ENCODE measurements at places on chromosomes 11 and 22.

GRCh38 chr11:8886322-8886721, 24.7 kb upstream of the AKIP1 start:
- DNase-seq: no peak

- DNase-seq: no peak
Observed at GRCh38 chr11:15136166-15136565, 21.4 kb downstream of the INSC start.

GRCh38 chr22:36419177-36419911, 31.6 kb upstream of the MYH9 start:
- DNase-seq: no peak

GRCh38 chr22:26753125-26753862, 95.9 kb downstream of the MIAT start:
- DNase-seq: no peak

DNA sequence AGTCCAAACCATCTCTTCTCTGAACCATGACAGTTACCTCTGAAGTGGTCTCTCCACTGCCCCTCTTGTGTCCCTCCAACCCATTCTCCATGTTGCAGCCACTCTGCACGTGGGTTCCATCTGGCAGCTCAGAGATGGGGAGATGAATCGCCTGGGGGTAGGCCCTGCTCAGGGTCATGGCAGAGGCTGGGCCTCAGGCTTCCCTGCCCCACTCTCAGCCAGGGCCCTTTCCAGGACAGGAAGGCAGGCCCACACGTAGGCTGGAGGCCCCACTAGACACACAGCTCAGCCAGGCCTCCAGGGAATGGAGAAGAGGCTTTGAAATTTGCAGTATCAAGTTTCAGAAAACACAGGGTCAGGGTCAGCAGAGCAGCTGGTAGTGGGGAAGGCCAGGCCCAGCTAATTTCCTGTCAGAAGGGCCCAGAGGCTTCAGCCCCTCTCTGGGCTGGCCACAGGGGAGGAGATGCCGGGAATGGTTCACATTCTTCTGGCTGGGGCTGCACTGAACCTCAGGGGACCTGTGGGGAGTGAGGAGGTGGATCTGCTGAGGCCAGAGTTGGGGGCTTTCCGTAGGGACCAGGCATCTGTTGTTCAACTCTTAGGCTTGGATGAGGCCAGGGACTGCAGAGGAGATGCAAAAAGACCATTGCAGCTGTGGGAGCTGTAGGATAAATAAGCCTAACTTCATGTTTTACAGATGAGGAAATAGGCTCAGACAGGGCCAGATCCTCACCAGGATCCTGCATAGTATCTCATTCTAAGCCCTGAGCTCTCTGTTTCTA, 101.6 kb downstream of the SWAP70 start:
- no peak for DNase-seq

- no peak for DNase-seq
Observed at GRCh38 chr22:41368543-41369423, 13.0 kb upstream of the TEF start.

DNA sequence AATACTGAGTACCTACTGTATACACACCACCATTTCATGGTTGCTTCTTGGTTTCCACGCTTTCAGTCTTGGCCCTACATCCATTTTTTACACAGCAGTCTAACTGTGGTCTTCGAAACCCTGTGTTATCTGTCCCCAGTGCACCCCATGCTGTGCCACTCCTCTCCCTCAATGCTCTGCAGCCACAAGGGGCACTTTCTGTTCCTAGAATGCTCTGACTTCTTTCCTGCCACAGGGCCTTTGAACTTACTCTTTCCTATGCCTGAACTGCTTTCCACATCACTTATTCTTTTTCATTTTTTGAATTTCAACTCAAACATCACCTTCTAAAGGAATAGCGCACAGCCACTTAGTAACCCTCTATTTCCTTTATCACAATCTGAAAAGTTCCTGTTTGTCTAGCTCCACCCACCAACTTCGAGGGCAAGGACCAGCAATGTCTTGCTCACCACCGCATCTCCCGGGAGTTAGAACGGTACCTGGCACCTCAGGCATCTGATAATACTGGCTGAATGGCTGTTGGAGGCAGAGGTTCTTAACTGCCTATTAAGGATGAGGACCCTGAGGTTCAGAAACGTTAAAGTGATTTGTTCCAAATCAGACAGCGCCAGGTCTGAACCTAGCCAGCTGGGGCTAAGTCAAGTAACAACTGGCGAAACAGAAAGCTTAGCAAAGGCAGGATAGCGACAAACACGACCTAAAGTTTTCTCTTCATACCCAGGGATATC, 568 bp downstream of the ALG8 start:
- DNase-seq: no peak
